Activated T-cell treated with anti-CD3 and anti-CD28 coated beads, Interleukin-2, amount 50 U/mL, for 24 hours (primary cell): ENCODE measurements at places on chromosomes 12 and 14.

DNA sequence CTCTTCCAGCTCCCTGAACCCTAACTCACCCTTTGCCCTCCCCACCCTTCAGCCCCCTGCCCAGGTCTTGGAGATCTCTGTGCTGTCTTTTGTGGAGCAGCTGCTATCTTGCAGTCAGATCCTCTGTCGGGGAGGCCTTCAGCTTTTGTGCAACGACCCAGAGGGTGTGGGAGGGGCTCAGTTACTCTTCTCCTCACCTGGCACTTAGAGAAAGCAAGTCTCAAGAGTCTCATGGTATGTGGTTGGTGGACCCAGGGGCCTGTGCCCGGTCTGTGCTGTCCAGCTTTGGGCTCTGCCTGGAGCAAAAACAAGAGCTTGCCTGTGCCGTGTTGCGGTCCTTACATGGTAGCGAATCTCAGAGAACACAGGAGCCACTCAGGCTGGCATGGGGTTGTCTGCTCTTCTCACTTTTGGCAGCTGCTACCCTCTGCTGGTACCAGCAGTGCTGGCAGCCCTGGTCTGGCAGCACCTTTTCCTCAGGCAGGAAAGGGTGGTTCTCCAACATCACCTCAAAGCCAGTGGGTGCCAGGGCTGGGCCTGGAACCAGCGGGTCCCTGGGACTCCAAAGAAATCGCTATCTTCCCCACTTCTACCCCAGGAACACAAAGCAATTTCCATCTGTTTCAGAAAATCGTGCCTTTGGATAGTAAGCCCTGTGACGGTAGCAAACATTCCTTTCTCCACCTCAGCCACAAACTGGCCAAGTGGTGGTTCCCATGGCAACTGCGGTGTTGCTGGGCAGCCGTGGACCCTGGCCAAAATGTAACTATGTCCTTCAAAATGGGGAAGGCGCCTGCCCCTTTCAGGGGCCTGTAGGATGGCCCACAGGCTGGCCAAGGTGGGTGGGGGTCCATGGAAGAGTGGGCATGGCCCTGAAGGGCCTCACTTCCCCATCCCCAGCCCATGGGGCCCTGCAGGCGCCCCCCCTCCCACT, 90.0 kb downstream of the RIN3 start:
- DNase-seq: peak; percentile 60

- DNase-seq: no peak
These were observed 171.2 kb downstream of the MYRFL start for GRCh38 chr12:69996241-69996640.

DNA sequence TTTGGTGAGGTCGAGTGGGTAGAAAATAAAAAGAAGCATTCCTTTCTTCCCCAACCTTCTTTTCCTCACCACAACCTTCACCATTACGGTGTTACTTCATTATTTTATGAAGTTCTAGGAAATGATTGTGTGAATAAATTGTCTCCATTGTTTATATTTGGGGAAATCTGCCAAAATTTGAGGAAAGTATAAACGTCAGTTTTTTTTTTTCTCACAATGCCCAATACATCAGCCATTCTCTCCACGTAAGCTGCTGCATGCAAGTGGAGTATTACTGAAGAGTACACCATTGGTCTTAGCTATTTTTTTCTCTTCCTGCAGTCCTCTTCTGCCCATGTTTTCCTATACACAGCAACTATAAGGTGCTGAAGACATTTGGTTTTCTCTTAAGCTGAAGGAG, 9.1 kb upstream of the POLR3B start:
- DNase-seq: no peak

- DNase-seq: no peak
These were observed 80.4 kb upstream of the SINHCAF start for GRCh38 chr12:31406345-31406744.

- no peak for DNase-seq
These were observed 2.3 kb upstream of the GSG1 start for GRCh38 chr12:13105781-13106180.

- no peak for DNase-seq
These were observed 12.0 kb downstream of the IGF1 start for GRCh38 chr12:102468261-102468915.

- DNase-seq: no peak
These were observed 94.5 kb downstream of the AACS start for GRCh38 chr12:125159702-125160101.

- no peak for DNase-seq
These were observed 5.5 kb upstream of the PFDN5 start for GRCh38 chr12:53289891-53290290.
